ENCODE measurements at places on chromosomes 13 and 19. TPM values are rescaled to one million over a fixed set of nuclear protein-coding genes. Genes with fewer than 3 reads are reported as not detected.

DNA sequence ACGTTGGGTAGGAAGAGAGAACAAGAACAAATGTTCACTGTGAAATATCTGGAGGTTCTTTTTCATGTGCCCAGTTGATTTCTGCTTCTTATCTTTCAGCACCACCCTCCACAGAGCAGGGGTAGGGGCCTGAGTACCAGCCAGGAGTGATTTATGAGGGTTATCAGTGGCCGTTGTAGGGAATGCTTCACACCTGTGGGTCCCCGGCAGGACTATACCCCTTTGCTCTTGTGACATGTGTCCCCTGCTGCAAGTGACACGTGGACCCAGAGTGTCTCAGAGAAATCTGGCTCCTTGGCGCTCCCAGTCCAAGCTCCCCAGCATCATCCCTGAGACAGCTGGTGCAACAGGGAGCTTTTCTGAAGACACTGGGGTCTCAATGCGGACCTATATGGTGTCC, 29.7 kb downstream of the SIAH3 start:
- no peak for DNase-seq

DNA sequence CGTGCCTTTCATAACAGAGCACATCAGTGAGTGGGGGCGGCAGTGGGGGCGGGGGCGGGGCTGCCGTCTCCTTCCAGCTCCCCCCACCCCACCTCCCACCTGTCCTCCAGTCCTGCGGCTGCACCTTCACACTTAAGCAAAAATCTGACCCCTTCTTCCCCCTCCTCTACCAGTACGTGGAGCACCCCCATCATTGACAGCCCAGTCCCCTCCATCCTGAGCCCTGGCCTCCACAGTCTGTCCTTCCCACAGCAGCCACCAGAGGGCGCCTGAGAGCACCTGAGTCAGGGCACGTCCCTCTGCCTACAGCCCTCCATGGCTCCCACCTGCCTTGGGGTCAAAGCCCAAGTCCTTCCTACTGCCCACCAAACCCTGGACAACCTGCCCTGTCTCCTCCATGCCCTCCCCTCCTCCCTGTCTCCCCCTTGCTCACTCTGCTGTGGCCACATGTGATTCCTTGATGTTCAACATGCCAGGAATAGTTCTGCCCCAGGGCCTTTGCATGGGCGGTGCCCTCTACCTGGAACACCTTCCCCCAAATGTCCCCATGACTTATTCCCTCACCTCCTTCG, 4.0 kb downstream of the EBI3 start:
- DNase-seq, result no peak

The PRSS57 gene
- not detected for total RNA-seq

DNA sequence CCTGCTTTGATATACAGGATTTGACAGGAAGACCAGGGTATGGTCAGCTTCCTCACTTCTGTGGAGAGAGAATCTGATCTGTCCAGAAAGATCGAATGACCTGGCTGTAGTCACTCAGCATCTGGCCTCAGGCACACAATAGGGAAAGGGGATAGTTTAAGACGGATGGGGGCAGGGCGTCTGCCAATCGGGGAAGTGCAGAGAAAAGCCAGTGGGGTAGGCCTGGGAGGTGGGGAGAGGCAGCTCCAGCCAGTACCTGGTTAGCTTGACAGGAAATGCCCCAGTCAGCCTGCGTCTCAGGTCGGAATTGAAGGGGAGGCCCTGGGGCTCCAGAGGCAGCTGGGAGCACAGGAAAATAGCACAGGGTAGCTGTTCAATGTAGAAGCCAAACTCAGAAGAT, 12.4 kb downstream of the ZNF444 start:
- DNase-seq, result no peak

The TMEM221 gene
- 0.53 TPM for total RNA-seq

DNA sequence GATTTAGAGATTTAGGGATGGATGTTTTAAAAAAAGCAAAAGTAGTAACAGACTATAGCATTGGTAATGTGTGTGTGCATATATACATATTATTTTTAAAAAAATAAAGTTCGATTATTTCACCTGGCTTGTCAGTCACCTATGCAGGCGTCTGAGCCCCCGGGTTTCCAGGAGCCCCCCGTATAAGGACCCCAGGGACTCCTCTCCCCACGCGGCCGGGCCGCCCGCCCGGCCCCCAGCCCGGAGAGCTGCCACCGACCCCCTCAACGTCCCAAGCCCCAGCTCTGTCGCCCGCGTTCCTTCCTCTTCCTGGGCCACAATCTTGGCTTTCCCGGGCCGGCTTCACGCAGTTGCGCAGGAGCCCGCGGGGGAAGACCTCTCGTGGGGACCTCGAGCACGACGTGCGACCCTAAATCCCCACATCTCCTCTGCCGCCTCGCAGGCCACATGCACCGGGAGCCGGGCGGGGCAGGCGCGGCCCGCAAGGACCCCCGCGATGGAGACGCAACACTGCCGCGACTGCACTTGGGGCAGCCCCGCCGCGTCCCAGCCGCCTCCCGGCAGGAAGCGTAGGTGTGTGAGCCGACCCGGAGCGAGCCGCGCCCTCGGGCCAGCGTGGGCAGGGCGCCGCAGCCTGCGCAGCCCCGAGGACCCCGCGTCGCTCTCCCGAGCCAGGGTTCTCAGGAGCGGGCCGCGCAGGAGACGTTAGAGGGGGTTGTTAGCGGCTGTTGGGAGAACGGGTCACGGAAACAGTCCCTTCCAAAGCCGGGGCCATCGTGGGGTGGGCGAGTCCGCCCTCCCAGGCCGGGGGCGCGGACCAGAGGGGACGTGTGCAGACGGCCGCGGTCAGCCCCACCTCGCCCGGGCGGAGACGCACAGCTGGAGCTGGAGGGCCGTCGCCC, 840 bp upstream of the CCNA1 start:
- DNase-seq, result no peak

DNA sequence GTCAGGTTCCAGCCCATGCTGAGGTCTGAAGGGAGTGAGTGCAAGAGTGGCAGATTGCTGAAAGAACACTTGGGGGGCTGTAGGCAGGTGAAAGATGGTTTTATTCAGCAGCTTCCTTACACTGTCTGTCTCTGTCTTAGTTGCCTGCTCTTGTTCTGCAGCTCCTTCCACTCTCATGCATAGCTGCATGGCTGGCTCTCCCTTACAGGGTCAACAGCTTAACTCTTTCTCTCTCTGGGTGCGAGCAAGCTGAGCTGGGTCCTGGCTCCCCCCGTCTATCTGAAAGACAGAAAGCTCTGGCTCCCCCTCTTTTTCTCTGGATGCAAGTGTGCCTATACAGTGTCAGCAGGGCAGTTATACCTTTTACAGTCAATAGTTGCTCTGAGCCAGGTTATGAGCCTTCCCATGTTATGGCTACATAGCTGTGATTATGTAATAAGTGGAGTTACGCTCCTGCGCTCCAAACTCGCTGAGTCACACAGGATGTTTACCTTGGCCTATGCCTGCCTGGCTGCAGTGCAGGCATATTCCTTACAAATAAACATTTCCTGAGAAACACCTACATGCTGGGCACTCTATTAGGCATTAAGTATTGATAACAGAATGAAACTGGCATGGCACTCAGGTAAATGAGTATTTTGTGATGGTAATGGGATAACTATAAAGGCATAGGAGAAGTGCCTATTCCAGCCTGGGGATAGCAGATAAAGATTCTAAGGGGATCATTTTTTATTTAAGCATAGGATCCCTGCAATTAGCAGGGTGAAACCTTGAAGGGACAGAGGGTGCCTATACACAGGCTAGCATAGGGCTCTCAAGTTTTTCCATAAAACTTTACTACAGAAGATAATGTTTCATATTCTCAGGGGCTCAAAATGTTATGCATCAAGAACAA, 826.9 kb upstream of the PCDH9 start:
- DNase-seq, result no peak

GRCh38 chr19:54096617-54097106, 3.9 kb downstream of the OSCAR start:
- no peak for DNase-seq

The KCNK6 gene
- total RNA-seq, result 11.8 TPM

DNA sequence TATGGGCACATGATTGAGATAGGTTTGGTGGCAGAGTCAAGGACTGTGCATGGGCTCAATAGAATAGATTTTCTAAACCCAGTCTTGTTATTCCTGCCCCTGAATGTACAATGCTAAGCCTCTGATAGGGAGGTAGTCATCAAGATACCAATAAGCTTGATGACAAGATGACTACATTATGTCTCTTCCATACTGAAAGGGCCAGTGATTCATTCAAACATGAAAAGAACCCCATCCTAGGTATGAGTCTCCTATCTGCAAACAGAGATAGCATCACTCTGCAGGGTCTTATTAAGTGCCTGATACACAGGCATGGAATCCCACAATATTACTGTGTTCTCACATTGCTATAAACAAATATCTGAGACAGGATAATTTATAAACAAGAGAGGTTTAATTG, 40.3 kb upstream of the UFM1 start:
- DNase-seq, result no peak

DNA sequence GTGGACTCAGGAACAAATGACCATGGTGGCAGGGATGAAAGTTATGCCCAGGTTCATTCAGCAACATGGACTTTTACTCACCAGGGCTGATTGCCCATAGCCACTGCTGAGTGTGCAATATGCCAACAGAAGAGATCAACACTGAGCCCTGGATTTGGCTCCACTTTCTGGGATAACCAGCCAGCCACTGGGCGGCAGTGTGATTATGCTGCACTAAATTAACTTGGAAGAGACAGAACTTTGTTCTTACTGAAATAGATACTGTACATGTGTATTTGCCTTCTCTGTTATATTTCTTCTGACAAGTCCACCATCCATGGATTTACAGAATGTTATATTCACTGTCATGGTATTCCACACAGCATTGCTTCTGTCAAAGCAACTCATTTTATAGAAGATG, 257.4 kb downstream of the TDRD3 start:
- DNase-seq, result no peak

The FFAR3 gene
- total RNA-seq, result 0.16 TPM

DNA sequence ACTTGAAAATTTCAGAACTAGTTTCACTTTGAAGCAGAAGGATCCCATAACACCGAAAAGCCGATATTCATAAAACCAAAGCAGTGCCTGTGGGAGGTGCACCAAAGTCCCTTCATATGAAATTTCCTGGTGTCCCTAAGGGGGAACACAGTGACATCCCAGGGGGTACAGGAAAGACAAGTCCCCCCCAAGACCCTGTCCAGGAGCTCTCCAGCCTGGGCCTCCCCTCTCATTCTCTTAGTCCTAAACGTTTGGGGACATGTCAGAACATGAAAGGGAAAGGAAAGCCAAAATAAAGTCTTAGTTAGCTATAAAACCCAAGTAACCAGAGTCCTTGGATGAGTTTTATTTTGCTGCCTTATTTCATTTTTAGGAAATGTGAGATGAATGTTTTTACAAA, 56.6 kb downstream of the MRPL57 start:
- DNase-seq, result no peak

The MTRF1 gene
- total RNA-seq, result 25.1 TPM

- DNase-seq, result no peak
Observed at GRCh38 chr19:40663695-40664692, 26.5 kb downstream of the NUMBL start.

DNA sequence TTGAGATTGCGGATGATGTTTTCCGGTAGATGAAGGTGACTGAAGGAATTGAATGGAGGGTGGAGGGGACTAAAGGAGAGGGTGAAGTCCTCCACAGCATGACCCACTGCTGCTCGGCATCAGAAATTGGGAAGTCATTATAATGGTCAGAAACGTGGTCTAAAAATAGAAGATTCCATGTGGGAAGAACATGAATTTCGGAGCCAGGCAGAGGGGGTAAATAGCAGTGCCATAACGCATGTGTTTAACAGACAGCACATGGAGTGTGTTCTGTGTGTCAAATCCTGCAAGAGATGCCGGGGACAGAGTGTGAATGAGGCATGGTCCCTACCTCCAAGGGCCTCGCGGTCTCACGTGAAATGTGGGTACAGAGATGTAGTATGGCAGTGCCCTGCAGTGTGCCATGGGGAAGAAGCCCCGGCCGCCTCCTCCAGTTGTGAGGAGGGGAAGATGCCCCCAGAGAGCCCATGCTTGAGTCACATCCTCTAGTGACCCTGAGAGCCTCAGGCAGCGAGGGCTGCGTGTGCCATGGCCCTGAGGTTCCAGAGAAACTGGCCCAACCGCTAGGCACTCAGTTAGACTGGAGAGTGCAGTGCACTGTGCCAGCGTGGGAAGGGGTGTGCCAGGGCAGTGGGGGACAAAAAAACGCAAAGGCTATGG, 106.1 kb downstream of the COL4A2 start:
- no peak for DNase-seq

GRCh38 chr13:79943346-79944023, 397.4 kb downstream of the SPRY2 start:
- DNase-seq, result no peak

The RDH8 gene
- total RNA-seq, result not detected

DNA sequence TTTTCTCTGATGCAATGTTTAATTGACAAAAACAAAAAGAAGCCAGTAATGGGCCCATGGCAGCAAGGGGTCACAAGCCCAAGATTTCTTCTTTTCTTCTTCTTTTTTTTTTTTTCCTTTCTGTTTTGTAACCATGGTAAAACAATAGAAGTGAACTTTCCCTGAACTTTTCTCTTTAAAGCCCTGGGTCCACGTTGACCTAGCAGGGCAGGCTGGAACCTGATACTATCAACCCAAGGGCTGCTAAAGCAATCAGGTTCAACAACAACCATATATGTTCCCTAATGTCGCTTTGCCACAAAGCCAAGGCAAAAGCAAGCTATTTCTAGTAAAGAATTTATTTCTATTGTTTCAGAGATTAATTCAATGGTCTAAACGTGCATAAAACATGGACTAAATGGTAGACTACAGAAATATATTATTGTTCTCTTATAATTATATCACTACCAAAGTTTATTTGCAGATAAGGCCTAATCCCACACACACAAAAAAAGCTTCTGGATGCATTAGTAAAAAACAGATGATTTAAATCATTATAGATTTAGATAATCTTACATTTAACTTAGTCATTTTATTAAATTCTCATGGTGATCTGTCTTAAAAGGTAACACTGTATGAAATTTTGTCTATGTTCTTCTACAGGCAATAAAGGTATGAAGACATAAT, 153.9 kb downstream of the DACH1 start:
- DNase-seq, result peak; percentile 43

DNA sequence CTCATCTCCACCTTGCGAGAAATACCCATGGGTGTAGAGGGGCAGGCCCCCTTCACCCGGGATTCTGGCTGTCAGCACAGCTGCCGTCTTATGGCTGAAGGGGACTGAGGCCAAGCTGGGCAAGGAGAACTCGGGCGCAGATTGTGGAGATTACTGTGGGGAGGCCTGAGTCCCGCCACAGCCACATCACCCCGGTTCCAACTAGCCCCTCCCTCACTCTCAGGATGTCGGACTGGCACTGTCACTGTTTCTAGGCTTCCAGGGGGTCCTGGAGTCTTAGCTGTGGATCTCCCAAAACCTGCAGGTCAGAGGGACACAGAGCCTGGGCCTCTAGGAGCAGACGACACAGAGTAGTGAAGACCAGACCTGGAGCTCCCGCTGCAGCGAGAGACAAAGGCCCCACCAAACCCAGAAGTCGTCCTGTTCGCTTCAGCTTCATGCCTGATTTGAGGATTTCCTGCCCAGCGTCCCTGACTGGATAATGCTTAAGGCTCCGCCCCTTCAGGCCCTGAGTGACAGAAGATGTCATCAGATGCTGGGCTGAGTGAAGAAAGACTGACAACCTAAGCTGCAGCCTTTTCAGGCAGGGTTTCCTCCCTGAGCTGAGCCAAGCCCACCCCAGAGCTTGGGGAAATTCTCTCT, 55.8 kb downstream of the ZNF93 start:
- DNase-seq, result peak; percentile 20

The LILRB2 gene
- 1.3 TPM for total RNA-seq

The SOX1 gene
- total RNA-seq, result not detected

- no peak for DNase-seq
Observed at GRCh38 chr19:11971041-11971440, 6.2 kb downstream of the ZNF763 start.

The SRRM5 gene
- total RNA-seq, result not detected

GRCh38 chr19:55216461-55217198, 7.3 kb upstream of the PTPRH start:
- DNase-seq, result peak; percentile 59
